Activated T-cell treated with anti-CD3 and anti-CD28 coated beads for 1 hour (primary cell): ENCODE measurements at places on chromosomes 3 and 15.

DNA sequence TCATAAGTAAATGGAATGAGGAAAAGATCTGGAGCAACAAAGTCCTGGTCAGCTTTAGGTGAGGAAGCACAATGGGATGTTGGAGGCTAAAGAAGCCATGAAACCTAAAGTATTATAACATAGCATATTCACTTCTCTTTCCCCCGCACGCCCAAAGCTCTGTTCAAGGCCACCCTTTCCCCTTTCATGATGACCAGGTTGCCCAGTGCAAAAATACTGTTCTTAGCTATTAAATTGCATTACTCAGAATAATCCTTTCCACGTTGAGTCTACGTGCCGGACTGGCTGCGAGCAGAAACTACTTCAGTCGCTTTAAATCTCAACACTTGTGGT lies 589 bp upstream of the MAPKBP1 start:
- no peak for DNase-seq

DNA sequence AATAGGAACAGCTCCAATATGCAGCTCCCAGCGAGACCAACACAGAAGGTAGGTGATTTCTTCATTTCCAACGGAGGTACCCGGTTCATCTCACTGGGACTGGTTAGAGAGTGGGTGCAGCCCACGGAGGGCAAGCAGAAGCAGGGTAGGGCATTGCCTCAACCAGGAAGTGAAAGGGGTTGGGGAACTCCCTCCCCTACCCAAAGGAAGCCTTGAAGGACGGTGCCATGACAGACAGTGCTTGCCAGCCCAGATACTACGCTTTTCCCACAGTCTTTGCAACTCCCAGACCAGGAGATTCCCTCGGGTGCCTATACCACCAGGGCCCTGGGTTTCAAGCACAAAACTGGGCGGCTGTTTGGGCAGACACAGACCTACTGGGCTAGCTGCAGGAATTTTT lies 576.9 kb upstream of the NECTIN3 start:
- DNase-seq = no peak

GRCh38 chr3:187921391-187922074 lies 176.3 kb upstream of the BCL6 start:
- DNase-seq = no peak

- no peak for DNase-seq
Observed at GRCh38 chr3:124516333-124516732, 213.9 kb upstream of the UMPS start.

- no peak for DNase-seq
Observed at GRCh38 chr15:74680456-74680855, 15.4 kb downstream of the EDC3 start.

DNA sequence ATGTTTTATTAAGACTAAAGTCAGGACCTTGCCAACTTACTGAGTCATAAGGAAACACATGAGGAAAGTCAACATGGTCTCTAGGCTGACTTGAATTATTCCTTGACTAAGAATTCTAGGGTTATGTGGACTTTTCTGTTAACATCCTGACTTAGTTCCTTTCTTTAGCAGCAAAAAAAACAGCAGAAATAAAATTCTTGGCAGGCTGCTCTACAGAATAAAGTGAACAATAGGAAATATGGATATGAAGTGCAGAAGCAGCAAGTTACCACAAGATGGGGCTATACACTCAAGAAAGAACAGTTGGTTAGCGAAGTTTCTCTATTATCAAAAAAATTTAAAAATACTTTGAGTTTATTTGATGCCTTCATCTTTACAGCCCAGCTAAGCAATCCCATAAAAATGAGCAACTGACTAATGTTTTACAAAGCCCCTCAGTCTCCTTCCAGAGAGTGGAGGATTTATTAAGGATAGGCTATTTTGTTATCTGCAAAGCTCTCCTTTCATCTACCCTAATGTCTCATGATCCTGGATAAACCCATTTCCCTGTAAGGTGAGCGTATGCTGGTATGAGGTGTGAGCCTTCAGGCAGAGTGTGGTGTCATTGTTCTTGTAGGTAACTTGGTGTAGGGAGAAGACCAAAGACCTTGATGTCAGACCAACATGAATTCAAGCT lies 23.1 kb upstream of the MCCC1 start:
- no peak for DNase-seq

DNA sequence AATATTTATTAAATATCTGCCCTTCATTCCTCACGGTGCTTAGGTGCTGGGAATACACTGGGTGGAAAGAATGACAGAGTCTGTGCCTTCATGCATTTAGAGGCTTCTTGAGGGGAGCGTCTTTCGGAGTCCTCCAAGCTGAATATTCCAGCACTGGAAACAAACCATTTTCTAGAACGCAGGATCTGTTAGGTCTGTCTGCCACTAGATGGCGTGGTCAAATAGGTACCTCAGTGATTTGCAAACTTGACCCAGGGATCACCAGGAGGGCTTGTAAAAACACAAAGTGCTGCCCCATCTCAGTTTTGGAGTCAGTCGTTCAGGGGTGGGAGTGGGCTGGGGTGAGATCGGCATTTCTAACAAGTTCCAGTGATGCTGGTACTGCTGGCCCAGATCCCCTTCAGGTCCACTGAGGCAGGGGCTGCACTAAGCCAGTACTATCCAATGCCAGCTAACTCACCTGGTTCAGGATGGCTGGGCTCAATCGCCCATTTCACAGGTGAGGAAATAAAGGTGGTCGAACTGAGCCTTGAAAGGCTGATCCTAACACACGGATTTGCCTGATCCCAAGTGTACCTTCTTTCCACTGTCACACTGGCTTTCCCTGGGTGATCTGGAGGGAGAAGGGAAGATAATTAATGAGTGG lies 14.8 kb downstream of the ARNT2 start:
- DNase-seq = no peak

DNA sequence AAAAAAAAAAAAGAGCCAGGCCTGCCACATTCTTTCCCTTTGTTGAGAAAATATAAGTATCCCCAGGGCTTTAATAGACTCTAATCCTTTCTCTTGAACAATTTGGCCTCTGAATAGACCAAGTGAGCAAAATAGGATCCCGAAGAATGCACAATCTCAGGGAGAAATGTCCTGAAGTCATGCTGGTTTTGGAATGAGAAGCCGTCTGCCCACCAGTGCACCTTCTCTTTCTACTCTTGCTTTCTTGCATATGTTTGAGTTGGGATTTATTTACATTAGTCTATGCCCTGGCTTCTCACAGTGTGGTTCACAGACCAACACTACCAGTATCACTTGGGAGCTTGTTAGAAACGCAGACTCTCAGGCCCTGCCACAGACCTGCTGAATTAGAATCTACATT lies 153.0 kb downstream of the ZNF621 start:
- no peak for DNase-seq

DNA sequence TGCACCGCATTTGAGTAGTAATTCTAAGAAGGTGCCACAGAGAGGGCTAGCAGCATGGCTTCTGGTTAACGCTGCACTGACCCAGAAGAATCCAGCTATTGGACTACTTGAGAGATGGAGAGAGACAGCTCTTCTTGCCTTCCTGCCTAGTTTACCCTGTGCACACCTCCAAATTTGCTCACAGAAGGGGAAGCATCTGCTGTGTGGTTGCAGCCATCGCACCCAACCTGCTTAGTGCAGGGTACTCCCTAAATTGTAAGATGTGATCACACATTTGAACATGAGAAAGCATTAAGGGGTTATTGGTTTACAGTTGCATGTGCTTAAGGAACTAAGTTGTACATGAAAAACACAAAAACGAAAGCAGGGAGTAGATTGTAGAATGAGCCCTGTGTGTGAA lies 122.1 kb downstream of the FOXB1 start:
- DNase-seq = no peak

GRCh38 chr3:125148016-125148812 lies 64.3 kb downstream of the SLC12A8 start:
- no peak for DNase-seq

DNA sequence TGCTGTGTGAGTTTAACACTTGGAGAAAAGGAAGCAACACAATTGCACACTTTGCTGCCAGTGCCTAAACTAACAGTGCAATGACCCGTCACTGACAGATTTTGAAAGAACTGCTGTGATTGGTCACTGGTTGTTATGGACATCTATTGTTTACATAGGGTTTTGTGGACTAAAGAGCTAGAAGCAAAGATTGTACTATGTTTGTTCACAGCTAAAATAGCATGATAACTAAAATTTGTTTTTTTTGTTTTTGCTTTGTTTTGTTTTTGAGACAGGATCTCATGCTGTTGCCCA lies 112.4 kb upstream of the GOLGA8J start:
- no peak for DNase-seq

DNA sequence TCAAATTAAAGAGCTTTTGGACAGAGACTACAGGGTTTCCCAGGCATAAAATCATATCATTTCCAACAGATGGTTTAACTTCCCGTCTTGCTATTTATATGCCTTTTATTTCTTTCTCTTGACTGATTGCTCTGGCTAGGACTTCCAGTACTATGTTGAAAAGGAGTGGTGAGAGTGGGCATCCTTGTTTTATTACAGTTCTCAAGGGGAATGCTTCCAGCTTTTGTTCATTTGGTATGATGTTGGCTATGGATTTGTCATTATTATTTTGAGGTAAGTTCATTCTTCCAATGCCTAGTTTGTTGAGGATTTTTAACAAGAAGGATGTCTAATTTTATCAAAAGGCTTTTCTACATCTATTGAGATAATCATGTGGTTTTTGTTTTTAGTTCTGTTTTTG lies 896.6 kb upstream of the CFAP20DC start:
- DNase-seq = no peak

DNA sequence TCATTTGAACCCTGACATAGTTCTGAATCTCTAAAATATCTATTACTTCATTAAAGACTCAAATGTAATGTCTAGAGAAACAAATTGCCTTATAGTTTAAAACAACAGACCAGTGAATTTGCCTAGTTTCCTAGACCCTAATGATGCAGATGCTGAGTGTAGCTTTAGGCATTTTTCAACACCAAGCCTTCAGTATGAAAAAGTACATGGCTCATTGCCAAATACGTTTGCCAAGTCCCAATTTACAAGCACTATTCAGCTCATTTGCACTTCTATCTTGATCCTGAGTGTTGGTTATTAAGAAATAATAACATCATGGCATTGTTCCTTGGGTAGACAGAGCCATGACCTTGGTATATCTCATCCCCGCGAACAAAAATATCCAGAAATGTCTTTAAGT lies 46.8 kb downstream of the EOMES start:
- no peak for DNase-seq

DNA sequence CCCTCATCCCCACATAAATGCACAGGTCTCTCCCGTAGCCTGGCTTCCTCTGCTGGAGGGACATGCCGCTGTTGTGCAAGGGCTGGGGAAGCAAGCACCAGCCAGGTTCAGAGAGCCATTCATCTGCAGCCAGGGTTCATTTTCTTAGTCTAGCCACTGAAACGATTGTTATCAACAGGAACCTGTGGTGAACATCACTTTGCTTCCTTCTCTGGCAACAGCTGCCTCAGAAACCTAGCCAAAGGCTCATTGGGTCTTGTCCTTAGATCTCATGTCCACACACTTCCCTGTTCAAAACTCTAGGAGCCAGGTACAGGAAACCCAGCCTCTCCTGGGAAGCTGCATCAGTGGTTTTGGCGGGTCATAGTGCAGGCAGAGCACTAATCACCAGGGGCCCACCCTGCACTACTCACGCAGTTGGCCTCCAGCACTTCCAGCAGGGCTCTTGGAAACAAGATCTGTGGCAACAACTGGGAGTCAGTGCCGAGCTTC lies 47.0 kb downstream of the OXNAD1 start:
- DNase-seq = peak; percentile 38

DNA sequence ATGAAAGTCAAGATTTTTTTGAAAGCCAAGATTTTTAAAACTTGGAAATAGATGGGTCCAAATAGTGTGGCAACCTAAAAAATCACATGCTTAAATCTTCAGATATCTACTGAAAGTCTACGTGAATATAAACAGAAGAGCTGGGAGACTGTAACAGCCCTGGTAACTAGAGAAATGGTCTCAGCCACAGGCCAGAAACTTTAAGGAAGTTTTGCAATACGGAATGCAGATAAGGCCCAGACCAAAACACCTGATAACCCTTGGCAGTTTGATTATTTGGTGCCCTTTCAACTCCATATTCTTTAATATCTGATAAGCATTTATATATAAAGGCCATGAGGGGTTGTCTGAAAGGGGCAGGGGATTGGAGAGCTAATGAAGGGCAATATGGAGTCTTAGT lies 537.3 kb upstream of the TGFBR2 start:
- DNase-seq = no peak

GRCh38 chr3:188624384-188624783 lies 470.4 kb downstream of the LPP start:
- DNase-seq = no peak

GRCh38 chr3:39025222-39025970 lies 26.3 kb downstream of the SCN11A start:
- DNase-seq = no peak

DNA sequence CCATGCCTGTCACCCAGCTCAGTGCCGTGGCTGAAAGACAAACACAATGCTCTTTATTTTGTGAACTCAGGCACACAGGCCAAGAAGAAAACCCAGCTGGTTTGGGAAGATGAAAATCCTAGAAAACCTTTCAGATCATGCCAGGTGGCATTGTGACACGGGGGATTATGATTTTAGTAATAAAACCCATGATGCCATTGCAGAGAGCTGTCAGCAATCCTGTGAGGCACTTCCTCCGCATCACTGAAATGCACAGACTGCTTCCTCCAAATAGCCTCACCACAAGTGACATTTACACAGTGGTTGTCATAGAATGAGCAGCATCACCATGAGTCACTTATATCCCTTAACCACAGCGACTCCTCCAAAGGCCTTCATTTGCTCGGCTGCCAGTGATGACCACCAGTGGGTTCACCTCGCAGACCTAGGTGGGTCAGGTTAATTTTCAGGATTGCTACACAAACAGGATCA lies 22.7 kb downstream of the ABHD6 start:
- DNase-seq = no peak

GRCh38 chr15:72916378-72916777 lies 132.8 kb upstream of the ADPGK start:
- DNase-seq = no peak

GRCh38 chr3:71300951-71301393 lies 282.6 kb downstream of the FOXP1 start:
- no peak for DNase-seq

GRCh38 chr3:122092460-122093165 lies 37.5 kb downstream of the CD86 start:
- DNase-seq = no peak

GRCh38 chr3:46639221-46639620 lies 26.9 kb downstream of the FAM240A start:
- DNase-seq = no peak

DNA sequence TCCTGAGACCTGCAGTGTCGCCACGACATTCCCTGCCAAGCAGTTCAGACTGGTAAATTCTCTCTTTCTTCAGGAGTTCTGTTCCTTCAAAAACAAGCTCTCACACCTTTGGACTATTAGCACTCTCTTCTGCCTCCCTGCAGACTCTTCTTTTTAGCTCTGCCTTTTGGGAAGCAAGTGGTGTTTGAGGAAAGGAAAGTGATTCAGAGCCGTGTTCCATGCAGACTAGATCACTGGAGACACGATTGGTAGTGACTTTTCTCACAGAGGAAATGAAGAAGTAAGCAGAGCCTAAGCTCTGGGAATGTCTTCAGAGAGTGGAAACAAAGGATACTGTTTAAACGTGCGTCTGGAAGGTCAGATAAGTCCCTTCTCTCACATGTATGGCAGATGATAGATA lies 270.6 kb upstream of the TPRG1 start:
- DNase-seq = no peak

- no peak for DNase-seq
Observed at GRCh38 chr3:188533172-188533571, 379.2 kb downstream of the LPP start.

GRCh38 chr3:51123531-51123930 lies 261.6 kb upstream of the MANF start:
- no peak for DNase-seq

GRCh38 chr3:12882336-12883310 lies 41.3 kb upstream of the RPL32 start:
- no peak for DNase-seq

- no peak for DNase-seq
Observed at GRCh38 chr3:100603469-100603868, 5.9 kb upstream of the ADGRG7 start.
